ENCODE measurements at places on chromosomes 7 and 10.

DNA sequence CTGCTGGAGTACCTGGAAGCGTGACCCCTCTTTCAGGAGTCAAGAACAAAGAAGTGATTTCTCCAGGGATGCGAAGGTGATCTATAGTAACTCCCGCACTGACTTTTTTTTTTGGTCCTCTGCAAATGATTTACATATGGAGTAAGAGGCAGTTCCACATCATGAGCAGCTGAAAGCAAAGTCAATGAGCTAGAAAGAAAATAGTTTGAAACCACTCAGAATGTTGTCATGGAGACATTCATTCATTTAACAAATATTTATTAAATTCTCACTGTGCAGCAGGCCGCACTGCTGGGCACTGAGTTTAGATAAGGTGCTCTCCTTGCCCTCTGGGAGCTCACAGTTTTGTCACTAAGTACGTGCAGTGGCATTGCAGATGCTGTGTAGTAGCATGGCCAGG, 206.7 kb downstream of the CAMK1D start:
- no peak for DNase-seq

DNA sequence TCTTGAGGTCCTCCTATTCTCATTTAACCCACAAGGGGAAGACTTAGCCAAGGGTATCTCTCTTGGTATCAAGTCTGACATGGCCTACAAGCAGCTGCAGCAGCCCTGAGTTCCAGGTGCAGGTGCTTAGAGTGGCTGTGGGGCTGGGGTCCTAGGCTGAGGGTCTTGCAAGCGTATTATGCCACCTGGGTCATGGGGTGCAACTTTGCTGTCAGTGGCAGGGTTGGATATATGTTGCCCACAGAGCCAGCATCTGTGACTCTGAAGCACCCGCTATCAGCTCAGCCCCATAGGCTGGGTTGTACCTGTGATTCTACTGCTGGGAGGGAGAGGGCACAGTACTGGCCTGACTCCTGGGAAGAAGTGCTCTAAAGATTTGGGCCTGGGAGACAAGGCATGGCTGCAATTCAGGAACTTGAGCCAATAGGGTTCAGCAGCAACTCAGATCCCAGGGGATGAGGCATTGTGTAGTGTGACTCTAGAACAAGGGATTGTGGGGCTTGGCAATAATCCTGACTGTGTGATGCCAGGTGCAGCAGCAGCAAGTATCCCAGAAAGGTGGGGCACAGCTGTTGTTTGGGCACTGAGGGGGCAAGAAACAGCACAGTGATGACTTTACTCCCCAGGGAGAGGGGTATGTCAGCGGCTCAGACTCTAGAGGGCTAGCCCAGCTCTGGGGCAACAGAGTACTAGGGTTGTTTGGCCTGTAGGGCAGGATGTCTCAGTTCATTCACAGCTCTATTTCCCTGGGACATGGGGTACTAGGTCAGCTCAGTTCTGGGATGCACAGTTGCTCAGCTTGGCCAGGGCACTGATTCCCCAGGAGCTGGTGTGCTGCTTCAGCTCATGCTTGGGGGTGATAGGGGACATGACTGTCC, 41.4 kb downstream of the NEURL1 start:
- DNase-seq, result no peak

GRCh38 chr10:11631890-11632587, 20.6 kb upstream of the USP6NL start:
- no peak for DNase-seq

DNA sequence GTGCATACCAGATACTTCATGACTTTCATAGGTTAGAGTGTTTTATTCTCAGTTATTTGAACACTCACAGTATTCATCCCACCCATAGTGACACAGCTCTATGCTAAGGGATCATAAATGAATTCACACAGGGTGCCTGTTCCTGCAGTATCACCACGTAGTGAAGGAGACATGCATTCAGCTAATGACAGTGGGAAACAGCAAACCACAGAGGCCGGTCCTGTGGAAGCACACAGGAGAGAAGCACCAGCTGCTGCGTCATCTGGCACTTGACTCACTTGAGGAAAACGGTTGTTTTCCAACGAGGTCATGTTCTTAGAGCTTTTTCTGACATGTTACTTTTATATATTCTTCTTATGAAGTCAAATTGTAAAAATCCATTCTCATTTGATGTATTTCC, 73.0 kb downstream of the UBE3C start:
- no peak for DNase-seq

GRCh38 chr10:75772153-75772887, 340.9 kb downstream of the LRMDA start:
- DNase-seq, result no peak

- no peak for DNase-seq
Observed at GRCh38 chr10:71338728-71339495, 19.9 kb downstream of the SLC29A3 start.

DNA sequence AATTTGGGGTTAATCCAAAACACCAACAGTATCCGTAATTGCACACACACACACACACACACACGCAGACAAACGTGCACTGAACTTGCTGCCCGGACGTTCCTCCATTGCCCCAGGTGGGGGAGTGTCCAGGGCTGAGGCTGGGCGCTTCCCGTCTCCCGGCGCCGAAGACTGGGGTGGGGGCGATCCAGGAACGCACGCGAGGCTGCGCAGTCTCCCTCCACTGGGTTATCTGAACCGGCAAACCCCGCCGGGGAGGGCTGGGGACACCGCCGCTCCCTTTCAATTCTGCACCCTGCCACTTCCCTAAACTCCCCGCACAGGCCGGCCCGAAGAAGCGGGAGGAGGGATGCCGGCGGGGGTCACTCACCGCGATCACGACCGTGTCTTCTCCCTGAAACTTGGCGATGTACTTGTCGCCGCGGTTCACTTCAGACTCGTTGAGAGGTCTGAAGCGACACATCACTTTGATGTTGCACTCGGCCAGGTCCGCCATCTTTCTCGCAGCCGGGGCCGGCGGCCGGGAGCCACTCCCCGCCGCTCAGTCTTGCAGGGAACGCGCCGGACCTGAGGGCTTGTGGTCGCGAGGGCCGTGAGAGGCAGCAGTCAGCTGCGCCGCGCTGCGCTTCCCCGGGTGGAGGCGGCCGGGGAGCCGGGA, 618 bp downstream of the KIF5B start:
- DNase-seq, result peak; percentile 34

DNA sequence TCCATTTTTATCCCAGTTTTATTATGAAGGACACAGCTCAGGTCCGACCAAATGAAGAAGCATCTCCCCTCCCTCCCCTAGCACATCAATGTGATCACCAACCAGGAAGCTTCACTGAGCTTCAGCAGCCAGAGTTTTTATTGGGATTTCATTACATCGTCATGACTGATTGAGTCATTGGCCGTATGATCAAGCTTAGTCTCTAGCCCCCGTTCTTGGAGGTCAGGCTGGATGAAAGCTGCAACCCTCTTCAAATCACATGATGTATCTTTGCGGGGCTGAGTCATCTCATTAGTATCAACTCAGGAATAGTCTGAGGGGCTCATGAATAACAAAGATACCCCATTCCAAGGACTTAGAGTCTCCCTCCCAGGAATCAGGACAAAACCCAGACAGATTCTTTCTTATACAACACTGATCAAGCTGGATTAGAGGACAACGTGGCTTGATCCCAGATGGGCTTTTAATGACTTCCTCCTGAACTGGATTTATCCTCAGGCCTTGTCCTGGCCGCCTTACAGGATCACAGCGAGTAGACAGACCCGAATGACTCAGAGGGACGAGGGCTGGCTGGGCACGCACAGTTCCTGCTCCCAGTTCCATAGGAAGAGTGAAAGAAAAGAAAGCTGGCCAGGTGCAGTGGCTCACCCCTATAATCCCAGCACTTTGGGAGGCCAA, 14.5 kb downstream of the LIMK1 start:
- DNase-seq, result no peak

DNA sequence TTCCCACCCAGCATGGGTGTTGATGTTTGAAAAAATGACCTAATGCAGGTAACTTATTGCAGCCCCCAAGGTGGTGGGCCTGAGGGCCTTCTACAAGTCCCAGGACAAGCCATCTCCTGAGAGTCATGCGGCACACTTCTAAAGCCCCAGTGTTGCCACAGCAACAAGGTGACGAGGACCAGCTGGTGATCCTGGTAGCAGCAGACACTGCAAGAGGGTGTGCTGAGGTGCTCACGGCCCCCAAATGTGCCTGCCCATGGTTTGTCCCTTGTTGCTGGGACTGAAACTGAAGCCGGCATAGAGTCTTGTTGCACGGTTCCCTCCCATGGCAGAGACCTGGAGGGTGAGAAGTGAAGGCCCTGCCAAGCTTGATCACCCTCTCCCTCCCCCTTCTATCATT, 333.2 kb upstream of the MGMT start:
- no peak for DNase-seq

GRCh38 chr10:117126034-117126433, 12.0 kb downstream of the VAX1 start:
- no peak for DNase-seq

DNA sequence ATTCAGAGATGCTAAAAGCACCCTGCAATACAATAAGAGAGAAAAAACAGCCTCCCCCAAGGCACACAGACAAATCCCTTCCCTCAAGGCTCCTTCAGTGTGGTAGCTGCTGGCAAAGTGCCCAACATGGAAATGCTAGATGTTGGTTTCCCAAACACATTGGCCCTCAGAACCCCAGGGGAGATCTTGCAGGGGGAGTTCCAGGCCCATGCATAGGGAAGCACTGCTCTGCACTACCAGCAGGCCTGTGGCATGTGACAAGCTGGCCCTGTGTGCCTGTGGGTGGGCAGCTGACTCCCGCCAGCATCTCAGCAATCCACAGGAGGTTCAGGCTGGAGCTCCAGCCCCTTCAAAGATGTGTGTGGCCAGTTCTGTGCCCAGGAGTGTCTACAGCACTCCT, 16.8 kb upstream of the CSGALNACT2 start:
- no peak for DNase-seq

DNA sequence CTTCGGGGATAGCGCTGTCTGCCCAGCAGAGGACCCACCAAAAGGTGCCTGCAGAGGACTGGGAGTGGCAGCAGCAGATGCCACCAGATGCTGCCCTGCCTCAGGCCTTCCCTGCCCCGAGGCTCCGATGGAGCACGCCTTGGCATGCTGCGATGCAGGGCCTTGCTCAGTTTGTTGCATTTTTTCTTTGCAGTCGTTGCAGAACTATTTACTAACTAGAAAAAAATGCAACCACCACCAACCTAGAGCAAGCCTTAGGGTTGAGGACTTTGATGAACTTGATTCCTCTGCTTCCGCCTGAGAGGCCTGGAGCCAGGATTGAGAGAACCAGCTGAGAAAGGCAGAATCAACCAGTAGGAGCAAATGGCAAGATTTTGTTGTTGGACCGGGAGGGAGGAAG, 585.6 kb upstream of the MKI67 start:
- no peak for DNase-seq

DNA sequence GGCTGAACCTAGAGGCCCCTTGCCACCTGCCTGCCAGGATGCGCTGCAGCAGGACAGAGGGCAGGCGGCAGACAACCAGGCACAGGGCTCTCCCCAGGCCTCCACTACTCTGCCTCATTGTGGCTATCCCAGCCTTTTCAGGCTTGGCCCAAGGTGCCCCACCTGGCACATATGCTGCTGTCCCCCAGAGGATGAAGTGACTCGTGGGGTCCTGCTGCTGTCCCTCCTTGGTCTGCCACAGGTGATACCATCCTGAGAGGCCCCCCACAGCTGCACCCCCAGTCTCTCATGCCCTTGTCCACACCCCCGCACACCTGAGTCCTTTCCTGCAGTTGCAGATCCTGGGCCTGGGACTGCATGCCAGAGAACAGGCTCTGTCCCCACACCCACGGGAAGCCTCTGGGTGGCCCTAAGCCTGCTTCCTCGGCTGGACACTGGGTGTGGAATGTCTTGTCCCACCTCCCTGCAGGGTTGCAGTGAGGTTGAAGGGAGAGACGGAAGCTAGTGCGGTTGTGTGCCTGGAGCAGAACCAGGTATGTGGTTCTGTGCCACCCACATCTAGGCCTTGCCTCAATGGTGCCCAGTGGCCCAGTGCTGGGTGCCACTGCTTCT, 55.3 kb downstream of the RASGEF1A start:
- no peak for DNase-seq

DNA sequence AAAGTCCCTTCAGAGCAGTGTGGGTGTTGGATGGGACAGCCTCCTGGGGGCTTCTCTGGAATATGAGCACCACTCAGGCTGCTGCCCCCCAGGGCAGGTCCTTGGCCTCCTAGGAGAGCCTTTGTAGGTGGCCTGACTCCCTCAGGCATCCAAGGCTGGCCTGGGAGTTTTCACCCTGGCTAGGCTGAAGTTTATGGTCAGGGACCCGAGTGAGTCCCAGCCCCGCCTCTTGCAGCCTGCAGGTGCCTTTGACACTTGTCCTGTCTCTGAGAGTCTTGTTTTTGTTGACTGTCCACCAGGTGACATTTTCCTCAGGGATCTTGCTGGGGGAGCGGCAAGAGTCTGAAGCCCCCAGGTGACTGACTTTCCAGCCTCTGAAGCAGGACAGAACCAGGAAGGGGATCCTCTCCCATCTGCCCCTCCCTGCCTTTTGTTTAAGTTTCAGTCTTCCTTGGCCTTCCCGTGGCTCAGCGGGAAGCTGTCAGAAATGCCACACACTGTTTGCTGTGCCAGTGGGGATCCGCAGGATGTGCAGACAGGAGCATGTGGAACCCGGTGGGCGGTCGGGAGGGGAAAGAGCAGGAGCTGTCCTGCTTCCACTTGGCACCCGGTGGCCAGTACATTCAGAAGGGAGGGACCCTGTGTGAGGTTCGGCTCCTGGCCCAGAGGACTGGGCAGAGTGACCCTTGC, 59.5 kb downstream of the LRRC18 start:
- no peak for DNase-seq

GRCh38 chr10:81575036-81575435, 300.0 kb upstream of the NRG3 start:
- no peak for DNase-seq

- no peak for DNase-seq
Observed at GRCh38 chr7:80779456-80779855, 139.4 kb downstream of the SEMA3C start.

- peak; percentile 10 for DNase-seq
Observed at GRCh38 chr7:140059273-140060242, 3.2 kb downstream of the PARP12 start.

DNA sequence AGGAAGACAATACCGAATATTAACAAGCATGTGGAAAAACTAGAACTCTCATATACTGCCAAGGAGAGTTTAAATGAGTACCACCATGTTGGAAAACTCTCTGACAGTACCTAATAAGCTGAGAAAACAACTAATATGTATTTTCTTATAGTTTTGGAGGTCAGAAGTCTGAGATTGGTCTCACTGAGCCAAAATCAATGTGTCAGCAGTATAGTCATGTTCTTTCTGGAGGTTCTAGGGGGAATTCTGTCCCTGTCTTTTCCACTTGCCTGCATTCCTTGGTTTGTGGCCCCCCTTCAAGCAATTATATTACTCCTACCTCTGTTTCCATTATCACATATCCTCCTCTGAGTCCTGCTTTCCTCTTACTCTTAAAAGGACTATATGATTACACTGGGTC, 144.6 kb downstream of the HBP1 start:
- no peak for DNase-seq
